ENCODE measurements at places on chromosomes 2 and 18. TPM values are rescaled to one million over a fixed set of nuclear protein-coding genes. Genes with fewer than 3 reads are reported as not detected.

Gene TACR1
- total RNA-seq = not detected

Gene UGT1A3
- not detected for total RNA-seq

Gene DLX1
- total RNA-seq = not detected

Gene LYPD6
- total RNA-seq = 5.4 TPM

Gene C18orf54
- 26.9 TPM for total RNA-seq

Gene UGT1A4
- total RNA-seq = not detected

Data from thoracic aorta endothelial cell (primary cell).